NCI-H2081 treated with DMSO at 0.1 percent for 48 hours (cell line): ENCODE measurements at places on chromosomes 3 and 15.

- DNase-seq: no peak
These were observed 60.7 kb upstream of the CMTM8 start for GRCh38 chr3:32177702-32178198.

- DNase-seq: no peak
These were observed 468.6 kb downstream of the FGF12 start for GRCh38 chr3:192258721-192259120.

DNA sequence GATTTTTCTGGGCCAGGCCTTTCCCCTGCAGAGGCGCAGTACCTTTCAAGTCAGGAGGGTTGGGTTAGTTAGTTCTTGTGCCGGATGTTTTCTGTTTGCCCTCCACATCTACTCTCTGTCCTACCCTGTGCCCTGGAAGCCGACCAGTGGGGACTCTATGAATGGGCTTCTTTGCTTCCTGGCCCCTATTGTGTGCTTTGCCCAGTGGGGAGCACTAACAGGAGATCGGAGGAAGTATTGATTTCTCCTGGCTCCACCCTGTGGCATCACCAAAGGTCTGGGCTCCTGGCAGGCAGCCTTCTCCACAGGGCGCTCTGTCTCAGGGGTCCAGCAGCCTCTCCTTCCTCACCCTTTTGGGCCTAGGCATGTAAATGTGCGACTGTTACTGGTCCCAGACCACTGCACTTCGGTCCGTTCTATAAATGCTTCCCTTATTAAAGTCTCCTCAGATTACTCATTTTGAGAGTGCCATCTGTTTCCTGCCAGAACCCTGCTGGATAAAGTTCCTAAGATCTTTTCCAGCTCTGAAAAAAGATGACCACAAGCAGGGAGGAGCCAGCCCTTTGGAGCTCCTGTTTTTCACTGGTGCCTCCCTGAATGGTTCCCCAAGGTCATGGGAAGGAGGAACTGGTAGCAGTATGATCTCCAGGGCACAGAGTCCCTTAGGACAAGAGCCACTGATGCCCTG, 44.5 kb downstream of the CTDSPL start:
- DNase-seq: no peak

GRCh38 chr3:127458696-127459604, 131.6 kb downstream of the TPRA1 start:
- no peak for DNase-seq

- DNase-seq: no peak
These were observed 280.3 kb downstream of the XXYLT1 start for GRCh38 chr3:194990454-194991337.

DNA sequence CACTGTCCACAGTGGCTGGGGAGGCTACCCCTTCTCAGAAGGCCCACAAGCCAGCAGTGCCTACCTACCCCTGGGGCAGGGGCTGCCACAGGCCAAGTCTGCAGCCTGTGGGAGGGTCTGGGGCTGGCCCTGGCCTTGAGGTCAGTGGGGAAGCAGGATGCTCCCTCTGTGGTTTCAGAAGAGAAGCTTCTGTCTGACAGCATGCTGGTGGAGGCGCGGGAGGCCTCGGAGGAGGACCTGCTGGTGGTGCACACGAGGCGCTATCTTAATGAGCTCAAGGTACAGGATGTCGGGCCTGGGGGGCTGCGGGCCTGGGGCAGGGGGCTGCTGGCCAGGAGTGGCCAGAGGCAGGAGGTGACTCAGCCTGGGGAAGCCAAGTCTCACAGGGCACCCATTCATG, 3.2 kb downstream of the HDAC11 start:
- DNase-seq: no peak

DNA sequence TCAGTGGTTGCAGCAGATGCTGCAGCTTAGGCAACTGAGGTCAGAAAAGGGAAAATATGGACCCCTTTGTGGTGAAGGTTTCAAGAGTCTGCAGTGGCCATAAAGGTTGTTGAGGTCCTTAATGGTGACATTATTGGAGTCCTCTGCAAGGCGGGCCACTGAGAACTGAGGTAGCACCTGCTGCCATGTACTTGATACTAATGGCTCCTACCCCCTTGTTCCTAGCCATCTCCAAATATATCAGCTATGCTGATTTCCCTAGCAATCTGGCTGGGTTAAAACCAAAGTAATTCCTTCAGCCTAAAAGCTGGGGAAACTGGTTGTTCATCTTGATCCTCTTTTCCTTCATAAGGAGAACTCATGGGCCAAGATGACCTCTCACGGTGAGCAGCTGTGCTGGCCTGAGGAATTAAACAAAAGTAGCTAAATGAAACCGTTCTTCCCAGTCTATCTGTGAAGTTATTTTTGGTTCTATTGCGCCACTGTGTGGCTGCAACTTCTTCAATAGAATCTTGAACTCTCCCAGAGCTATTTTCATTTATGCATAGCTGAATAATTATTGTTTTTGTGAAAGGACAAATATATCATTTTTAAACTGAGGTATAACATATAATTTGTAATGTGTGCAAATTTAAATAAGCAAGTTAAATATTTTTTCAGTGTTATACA, 76.1 kb upstream of the PLSCR4 start:
- no peak for DNase-seq

DNA sequence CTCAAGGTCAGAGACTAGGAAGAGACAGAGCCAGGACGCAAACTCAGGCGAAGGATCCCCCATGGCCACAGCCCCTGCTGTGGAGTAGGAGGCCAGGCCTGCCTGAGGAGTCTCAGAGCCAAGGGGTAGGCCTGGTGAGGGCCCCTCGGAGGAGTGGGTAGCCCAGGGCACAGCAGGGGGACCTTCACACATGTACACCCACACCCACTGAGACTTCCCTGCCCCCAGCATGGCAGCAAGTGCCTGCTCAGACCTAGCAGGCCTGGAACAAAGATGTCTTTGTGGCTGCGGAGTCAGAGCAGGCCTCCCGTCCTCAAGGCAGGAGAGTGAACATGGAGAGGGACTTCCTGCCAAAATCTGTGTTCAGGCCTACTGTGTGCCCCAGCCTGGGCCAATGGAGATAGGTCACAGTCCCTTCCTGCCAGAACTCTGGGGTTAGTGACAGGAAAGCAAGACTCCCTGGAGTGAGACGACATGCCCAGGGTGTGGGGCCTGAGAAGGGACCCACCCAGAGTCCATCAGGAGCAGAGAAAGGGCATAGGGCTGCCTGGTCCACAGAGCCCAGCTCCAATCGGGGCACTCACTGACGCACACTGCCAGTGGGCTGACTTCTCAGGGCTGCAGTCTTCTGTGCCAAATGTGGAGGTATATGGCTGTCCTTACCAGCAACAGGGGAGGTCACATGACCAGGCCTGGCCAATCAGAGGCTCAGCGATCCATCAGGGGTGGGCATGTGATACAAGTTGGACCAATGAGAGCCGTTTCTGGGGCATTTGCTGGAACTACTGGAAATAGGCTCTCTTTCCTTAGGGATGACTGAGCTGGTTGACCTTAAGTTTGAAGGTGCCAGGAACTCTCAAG, 2.3 kb downstream of the GRIP2 start:
- DNase-seq: no peak

- DNase-seq: no peak
These were observed 1239.2 kb downstream of the NSUN3 start for GRCh38 chr3:95302044-95302443.

DNA sequence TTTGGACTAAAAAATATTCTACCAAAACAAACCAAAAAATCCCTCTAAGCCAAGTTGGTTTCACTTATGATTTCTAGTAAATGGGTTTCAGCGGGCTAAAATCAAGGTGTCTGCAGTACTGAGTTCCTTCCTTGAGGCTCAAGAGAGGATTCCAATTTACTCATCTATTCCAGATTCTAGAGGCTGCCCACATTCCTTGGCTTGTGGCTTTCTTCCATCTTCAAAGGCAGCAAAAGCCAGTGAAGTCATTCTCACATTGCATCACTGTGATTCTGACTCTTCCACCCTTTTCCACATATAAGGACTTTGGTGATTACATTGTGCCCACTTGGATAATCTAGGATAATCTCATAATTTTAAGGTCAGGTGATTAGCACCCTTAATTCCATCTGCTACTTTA, 48.1 kb downstream of the DPPA2 start:
- no peak for DNase-seq

GRCh38 chr3:187062526-187063177, 76.6 kb downstream of the RPL39L start:
- no peak for DNase-seq

DNA sequence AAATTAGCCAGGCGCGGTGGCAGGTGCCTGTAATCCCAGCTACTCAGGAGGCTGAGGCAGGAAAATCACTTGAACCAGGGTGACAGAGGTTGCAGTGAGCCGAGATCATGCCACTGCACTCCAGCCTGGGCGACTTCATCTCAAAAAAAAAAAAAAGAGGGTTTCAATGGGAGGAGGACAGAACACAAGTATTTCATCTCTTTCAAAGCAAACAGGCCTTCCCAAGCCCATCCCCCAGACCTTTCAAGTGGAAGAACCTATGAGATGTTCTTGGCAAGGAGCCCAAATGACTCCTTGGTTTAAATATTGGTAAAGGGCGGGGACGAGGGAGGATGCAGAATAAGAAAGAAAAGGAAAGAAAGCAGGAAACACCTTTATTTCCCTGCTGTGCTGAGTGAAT, 62.2 kb upstream of the MCF2L2 start:
- peak; percentile 55 for DNase-seq
